ENCODE measurements at places on chromosomes 3 and 15.

DNA sequence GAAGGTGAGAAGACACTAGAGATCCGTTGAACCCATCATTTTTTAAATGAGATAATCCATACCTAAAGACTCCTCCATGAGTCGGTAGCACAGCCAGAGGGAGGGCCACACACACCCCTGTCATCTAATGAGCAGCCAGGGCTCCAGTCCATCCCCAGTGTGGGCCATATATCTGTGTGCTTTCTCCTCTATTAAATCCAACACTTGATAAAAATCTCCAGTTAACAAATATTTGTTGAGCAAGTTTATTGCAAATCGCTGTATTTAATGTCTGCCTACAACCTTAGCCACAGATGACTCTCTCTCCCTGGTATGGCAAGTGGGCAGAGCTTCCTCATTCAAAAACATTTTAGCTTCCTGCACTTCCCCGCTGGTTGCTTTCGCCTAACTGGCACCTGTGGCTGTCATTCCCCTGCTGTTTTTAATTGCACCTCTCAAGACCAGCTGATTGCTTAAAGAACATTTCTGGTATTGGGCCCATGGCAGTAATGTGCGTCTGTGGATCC lies 82.8 kb downstream of the SMAD3 start:
- no peak for DNase-seq

- DNase-seq, result no peak
These were observed 342.8 kb upstream of the IL12A start for GRCh38 chr3:159645874-159646273.

DNA sequence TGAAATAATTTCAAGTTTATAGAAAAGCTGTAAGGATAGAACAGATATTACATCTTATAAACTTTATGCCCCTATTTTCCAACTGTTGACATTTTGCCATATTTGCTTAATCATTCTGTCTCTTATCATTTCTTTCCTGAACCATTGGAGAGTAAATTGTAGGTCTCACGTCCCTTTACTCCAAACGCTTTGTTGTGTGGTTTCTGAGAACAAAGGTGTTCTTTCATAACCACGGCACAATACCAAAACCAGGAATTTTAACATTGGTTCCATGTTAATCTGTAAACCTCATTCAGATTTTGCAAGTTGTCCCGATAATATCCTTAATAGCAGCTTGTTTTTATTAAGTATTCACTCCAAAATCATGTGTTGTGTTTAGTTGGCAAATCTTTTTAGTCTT lies 134.8 kb downstream of the AKAP13 start:
- DNase-seq, result no peak

- DNase-seq, result no peak
These were observed 23.1 kb downstream of the AADAC start for GRCh38 chr3:151837057-151837456.

GRCh38 chr15:65287520-65287855 lies 805 bp upstream of the PARP16 start:
- DNase-seq, result no peak

GRCh38 chr3:139120086-139121056 lies 75.7 kb upstream of the PRR23C start:
- no peak for DNase-seq

DNA sequence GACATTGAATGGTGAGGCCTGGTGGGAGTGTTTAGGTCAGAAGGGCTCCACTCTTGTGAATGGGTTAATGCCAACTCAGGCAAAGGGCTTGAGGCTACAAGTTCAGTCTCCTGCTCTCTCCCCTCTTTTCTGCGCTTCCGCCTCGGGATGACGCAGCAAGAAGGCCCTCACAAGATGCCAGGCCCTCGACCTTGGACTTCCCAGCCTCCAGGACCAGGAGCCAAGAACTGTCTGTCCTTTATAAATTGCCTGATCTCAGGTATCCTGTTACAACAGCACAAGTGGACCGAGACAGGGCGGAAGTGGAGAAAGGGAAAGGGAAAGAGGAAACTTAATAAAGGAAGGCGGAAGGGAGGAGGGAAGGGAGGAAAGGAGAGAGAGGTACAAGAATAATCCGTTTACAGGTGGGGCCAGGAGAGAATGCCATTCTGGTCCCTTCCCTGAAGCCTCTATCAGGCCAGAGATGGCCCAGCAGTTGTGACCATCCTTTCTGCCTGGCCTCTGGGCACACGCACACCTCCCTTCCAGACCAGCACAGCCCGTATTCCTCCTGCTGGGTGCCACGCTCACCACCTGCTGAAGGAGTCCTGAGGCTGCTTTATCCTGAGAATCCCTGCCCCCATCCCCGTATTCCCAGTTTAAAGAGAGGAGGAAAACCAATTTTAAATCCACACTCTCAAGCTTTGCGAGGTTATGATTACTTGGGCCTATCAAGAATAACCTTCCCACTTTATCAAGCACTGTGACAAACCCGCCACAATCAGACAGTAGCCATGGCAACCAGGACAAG lies 64.2 kb downstream of the OXNAD1 start:
- no peak for DNase-seq

DNA sequence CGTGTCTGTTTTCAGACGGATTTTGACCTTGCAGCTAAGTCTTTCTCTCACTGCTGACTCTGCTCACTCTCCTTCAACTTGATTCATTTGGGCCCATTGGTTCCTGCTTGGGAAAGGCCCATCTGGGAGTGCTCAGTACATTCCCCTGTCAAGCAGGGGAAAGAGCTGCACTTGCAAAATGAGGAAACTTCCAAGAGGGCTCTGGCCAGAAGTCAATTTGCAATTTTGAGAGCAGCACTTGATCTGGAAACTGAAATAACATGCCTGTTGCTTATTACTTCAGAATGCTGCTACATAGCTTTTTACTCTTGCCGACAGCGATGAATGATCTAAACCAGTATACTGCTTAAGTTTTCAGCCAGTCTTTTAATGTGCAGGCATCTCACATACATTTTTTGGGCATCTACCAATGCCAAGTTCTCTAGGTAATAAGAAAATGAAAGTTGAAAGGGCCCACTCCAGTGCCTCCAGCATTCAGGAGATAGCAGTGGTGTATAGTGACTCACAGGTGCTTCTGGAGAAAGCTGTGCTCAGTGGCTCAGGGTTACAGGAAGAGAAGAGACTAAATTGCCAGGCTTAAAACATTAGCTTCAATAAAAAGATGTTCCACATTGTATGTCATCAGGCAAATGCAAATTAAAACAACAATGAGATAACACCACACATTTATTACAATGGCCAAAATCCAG lies 70.1 kb upstream of the RORA start:
- no peak for DNase-seq

DNA sequence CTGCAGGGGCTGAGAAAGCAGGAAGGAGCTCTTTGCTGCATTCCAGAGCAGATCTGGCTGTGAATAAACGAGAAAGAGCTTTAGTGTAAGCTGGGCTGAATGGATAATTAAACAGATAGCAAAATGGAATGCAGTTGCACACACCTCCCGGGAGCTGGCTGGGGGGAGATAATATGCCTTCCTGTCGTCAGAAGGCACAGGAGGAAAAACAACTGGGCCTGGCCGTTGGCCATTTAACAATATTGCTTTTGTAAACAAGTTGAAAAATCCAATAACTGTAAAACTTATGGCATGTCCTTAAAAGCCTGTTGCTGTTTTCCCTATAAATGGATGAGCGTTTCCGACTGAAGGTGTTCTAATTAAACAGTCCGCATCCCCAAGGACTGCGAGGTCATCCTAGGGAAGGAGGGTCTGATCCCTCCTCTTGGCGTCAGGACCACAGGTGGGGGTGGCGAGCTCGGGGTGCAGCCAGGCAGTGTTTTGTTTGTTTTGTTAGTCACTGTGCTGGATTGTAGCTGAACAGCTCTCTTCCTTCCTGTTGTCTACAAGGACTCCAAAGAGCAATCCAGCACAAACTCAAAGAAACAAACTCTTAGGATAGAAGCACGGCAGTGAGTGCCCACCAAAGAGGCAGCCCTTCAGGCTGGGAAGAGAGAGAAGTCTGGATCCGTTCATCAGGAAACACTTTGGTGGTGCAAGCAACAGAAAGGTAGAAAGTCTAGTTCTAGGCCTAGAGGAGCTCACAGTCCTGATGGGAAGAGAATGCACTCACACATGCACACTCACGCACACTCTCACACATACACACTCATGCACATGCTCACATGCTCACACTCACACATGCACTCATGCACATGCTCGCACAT lies 133.4 kb upstream of the SMAD3 start:
- DNase-seq, result no peak

GRCh38 chr3:141485641-141486495 lies 959 bp upstream of the RASA2 start:
- DNase-seq, result peak; percentile 81

GRCh38 chr3:164332831-164333802 lies 745.2 kb downstream of the SI start:
- DNase-seq, result no peak

GRCh38 chr3:133713347-133713746 lies 32.8 kb upstream of the TF start:
- DNase-seq, result no peak

DNA sequence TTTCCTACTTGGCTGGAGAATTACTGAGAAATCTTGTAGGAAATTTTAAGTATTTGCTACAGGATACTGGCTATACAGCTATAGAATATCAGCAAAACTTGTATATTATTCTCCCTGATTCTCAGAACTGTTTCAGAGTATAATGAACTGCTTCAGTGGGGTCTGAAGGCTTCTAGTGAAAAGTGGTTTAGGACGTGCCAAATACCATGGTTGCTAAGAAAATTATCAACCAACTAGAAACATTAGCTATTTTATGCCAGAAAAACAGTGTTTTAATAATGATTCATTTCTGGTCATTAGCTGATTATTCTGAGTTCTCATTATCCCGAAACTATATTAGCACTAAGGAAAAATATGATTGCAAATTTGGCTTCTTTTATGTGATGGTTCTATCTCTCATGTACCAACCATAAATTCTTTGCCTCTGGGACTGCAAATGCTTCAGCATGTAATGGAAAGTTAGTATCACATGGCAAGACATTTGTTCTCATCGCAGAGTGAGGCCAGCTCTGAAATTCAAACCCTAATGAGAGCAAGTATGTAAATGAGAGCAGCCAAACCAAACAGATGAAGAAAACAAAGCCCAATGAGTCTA lies 11.0 kb upstream of the TSC22D2 start:
- no peak for DNase-seq

- no peak for DNase-seq
These were observed 11.4 kb downstream of the CD86 start for GRCh38 chr3:122066331-122067213.
